ENCODE measurements at places on chromosomes 2 and 18.
A peak's percentile ranks its signal among the peaks of the same experiment; 100 is the strongest.

- no peak for DNase-seq
Measured at GRCh38 chr2:24411488-24412151, 51.3 kb upstream of the ITSN2 start.

- no peak for DNase-seq
Measured at GRCh38 chr18:24986666-24987302, 365.2 kb downstream of the ZNF521 start.

- DNase-seq: no peak
Measured at GRCh38 chr2:187482796-187483195, 34.7 kb upstream of the CALCRL start.

- no peak for DNase-seq
Measured at GRCh38 chr18:2826581-2826980, 20.2 kb upstream of the EMILIN2 start.

- no peak for DNase-seq
Measured at GRCh38 chr18:58493516-58494253, 135.2 kb downstream of the ALPK2 start.

- DNase-seq: no peak
Measured at GRCh38 chr2:189595417-189595816, 14.8 kb upstream of the SLC40A1 start.

DNA sequence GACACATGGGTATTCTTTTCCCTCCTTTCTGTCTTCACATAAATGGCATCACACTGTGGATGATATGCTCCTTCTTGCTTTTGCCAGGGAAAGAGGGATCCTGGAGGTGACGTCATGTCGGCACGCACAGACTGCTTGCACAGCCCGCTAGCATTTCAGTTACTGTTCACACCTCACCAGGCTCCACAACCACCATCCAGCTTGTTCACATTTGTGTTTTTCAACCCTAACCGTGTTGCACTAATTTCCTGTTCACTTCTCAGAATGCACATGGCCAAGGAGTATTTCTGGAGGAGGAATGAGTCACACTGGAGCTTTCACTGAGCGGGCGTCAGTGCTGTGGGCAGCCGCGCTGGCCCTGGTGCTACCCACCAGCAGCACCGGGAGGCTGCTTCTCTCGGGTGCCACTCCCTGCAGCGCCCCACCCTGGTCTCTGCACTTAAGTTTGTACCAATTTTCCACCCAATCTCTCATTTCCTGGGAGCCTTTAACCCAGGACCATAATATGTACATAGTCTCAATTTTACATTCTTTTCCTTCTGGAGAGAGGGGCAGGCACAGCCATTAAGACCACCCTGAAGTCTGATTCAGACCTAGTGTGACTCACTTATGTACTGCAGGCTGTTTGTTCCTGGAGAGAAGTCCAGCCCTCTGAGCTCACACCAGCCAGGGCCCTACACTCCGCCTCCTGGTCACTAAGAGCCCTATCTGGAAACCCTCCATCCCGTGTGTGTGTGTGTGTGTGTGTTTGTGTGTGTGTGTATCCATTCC, 65.1 kb downstream of the MBP start:
- DNase-seq: no peak

DNA sequence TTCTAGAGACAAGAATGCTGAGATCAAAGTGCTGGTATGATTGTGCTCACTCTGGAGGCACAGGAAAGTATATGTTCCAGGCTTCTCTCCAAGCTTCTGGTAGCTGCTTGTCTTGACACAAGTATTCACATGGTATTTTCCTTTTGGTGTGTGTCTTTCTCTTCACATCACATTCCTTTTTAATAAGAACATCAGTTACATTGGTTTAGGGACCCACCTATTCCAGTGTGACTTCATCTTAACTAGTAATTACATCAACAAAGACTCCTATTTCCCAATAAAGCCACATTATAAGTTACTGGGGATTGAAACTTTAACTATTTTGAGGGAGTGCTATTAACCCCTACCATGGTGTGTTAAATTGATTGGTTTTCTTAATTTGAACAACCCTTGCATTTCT, 119.1 kb downstream of the FSIP2 start:
- no peak for DNase-seq

- no peak for DNase-seq
Measured at GRCh38 chr2:158045362-158045761, 56.3 kb upstream of the UPP2 start.

DNA sequence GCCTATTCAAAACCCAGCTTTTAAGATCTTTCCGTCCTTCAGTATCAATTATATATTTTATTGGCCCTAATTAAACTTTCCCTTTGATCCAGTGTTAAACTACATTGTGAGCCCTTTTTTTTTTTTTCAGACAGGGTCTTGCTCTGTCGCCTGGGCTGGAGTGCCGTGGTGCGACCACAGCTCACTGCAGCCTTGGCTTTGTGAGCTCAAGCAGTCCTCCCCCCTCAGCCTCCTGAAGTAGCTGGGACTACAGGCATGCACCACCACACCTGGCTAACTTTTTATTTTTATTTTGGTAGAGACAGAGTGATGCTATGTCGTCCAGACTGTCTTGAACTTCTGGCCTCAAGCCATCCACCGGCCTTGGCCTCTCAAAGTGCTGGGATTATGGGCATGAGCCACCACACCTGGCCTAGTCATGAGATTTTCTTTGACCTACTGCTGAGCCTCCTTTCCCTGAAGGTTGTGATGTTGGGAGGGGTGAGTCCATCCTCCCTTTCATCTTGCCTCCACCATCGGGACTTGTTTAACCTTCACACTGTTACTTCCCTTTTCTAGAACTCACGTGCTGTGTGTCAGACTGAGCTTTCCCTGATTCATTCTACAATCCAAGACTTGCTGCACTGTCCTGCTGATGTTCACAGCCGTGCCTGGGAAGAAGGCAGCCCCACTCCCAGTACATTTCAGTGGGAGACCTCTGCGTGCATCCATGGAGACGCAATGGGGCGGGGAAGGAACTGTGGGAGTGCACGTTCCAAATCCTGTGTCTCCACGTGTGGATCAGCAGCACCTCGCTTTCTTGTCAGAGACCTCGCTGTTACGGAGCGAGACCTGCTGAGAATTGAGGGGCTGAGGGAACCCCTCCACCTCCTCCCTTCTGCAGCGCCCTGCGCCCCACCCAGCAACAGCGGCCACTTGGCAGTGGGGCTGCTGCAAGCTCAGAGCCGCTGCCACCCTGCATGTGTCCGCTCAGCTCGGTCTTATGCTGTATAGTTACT, 10.8 kb downstream of the OXER1 start:
- DNase-seq: no peak

DNA sequence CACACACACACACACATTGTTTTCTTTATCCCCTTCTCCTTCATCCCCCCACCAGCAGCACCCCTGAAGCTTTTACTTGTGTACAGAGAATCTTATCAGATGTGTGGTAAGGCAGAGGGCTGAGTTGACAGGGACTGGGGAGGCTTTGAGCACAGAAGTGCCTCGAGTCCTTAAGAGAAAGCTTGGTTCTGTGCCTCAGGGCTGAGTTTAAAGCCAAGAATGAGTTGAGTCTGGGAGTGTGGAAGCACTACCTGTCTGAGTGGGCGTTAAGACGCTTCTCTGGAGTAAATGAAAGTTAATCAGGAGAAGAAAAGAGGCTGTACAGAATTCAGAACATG, 2.7 kb downstream of the ID2 start:
- no peak for DNase-seq

DNA sequence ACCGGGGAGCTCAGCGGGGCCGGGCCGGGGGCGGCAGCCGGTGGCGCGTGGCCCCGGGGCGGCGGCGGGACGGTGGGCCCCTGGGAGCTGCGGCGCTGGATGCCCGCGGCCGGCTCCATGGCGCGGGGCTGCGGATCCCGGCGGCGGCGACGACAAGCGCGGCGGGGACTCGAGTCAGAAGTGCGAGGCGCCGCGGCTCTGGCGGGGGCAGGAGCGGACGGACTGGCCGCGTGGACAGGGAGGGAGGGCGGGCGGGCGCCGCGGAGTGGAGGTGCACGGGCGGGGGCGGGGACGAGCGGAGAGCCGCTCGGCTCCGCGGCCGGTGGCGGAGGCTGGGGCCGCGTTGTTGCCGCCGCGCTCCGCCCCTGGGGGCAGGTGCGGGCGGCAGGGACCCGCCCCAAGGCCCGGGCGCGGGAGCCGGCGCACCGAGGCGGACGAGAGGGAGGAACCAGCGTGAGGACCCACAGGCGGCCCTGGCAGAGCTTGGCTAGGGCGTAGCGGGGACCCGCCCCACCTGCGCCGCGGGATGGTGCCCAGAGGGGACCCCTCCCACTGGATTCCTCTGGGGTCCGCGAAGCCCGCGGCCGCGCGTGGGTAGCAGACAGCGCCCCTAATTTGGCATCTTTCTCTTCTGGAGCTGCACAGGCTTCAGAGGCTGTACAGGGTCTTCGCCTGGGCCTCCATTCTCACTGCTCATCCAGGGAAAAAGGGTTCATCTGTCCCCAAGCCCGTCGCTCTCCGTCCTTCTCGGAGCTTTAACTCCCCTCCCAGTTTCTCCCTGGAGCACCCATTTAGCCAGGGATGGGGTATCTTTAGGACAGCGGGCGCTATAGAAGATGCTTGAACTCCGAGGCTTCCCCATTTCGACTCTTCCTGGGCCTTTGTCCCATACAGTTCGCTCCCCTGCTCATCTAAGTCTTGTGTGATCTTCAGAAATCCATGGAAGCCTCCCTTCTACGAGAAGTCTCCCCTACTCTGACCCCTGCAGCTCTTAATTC, at the start of gene TMEM163:
TMEM163 (minus strand) TSS at position 184 of the 998 bp plus-strand sequence.
- no peak for DNase-seq

GRCh38 chr2:105546628-105546974, 147.8 kb upstream of the FHL2 start:
- DNase-seq: peak; percentile 20

DNA sequence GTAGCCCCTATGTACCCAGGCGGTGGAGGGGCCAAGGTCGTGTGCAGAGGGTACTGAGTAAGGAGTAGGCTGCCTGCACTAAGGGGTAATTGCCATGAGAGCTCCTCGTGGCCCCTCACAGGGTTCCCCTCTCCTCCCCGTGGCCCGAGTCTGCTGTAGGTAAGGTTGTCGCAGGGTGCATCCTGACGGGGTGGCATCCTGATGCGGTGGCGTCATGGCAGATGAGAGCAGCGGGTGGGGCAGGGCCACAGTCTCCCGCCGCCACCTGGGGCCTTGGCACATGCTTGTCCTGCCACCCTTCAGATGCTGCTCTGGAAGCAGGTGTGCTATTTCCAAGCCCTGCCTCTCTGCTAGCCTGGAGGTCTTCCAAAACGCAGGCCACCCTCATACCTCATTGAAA, 89.7 kb downstream of the EIPR1 start:
- no peak for DNase-seq

DNA sequence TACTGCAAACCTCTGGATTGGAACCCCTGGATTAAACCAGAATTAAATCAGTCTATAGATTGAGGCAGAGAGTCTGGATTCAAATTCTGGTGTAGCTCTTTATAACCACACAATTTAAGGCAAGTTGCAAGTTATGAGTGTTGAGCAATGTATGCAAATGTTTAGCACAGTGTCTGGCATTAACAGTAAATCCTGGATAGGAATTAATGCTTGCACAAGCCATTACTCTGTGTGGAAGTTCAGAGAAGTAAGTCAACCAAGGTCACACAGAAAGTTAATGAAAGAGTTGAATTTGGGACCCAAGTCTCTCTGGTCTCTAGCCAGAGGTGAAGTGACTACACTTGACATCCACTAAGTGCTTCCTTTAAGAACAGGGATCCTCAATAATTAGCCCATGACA, 2.0 kb upstream of the MARCO start:
- no peak for DNase-seq

- no peak for DNase-seq
Measured at GRCh38 chr2:179447839-179448447, 183.3 kb upstream of the SESTD1 start.

GRCh38 chr2:8152392-8153257, 529.2 kb upstream of the ID2 start:
- no peak for DNase-seq

DNA sequence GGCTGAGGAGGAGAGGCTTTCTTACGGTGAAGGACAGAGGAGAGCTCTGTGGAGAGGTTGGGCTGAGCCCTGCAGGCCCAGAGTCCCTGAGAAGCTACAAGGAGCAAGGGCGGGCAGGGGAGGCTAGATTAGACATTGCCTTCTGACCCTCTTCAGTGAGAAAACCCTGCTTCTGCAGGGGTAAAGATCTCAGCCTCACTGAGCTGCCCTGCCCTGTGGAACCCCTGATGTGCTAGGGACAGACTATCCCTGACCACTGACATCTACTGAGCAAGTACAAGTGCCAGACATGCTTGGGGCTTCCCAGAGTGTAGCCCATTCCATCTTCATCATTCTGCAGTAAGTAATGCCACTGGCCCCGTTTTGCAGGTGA, 111.5 kb downstream of the CYP26B1 start:
- DNase-seq: no peak

GRCh38 chr2:26081556-26081955, 47.7 kb downstream of the RAB10 start:
- DNase-seq: no peak

DNA sequence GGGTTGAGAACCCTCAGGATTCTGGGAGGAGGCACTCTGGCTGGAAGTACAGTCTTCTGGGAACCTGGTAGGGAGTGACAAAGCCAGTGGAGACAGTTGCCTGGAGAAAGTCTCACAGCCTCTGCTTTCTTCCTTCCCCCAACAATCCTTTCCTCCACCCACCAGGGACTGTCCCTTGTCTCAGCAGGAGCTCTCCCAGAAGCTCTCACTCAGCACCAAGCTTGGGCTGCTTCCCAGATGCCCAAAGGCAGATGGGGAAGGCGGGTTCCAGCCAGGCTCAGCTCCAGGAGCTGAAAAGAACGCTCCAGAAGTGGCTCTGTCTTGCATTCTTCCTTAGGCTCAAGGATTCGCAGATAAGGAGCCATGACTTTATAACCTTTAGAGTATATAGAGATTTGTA, 7.6 kb upstream of the NAGK start:
- no peak for DNase-seq

DNA sequence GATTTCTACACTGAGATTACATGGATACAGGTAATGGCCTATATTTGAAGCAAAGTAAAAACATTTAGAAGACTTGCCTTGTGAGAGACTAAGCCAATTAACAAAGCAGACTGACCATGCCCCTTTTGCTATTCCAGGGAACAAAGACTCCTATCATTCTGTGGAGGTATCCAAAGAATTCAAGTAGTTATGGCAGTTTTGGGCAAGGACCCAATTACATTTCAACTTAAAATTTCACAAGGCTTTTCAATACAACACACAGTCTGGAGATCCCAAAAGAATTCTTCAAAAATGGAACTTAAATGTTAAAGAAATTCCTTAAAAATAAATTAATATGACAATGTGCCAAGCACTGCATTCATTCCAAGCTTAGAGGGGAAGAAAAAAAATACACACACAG, 109.2 kb upstream of the CHRNA1 start:
- DNase-seq: no peak

DNA sequence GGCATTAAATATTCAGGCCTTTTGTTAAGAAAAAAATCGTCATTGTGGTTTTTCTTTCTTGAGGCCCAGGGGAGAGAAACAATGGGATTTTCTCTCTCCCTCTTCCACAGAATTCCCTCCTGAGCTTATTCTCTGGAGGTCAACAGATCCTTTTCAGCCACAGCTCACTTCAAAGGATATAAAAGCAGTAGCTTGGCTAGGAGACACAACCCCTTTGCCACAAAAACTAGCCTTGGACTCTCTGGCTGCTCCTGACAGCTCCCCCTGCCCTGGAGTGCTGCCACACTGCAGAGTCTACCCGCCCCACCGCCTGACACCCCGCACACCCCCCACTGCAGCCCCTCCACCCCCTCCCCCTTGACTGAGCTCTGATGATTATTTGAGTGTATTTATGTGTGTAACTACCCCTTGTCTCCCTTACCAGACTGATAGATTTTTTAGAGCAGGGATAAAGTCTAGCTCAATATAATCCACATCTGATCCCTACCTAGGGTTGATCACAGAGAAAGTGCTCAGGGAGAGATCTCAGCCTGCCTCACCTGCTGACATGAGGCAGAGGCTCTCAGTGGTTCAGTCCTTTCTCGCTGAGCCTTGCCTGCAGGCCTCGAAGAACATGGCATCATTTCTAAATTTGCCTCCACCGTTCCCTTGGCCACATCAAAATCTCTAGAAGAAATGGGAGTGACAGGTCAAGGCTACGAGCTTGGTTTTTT, 132.2 kb upstream of the SP5 start:
- DNase-seq: no peak

Measured in type B pancreatic cell (in vitro differentiated cells).